ENCODE measurements at places on chromosomes 11 and 22.

DNA sequence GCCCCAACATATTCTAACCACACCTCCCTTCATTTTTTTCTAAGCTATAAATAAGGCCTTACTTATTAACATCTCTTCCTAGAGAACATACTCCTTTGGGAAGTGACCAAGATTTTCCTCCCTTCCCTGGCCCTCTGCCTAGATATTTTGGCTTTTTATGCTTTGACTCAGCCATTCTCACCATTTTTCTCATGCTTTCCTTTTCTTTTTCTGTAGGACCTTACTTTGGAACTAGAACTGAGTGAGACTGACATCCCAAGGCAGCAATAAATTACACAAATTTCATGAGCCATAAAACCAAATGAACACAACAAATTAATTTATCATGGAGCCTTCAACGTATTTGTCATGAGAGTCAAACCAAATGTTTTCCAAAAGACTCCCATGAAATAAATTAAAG is 142.7 kb upstream of the CTSC start:
- DNase-seq: no peak

DNA sequence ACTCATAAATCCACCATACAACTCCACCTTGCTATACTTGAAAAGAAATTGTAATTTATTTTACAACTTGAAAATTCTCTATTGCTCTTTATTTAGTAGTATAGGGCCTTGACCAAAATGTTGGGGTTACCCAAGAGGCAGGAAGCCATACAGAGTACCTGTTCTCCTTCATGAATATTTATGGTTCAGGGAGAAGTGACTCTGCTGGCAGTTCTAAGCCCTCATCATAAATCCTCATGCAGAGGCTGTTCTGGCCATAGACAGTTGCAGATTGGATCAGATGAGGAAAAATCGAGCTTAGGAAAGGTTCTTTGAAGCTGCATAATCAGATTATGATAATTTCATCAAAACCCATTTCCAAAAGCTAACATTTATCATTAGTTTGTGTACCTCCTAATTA is 449.4 kb upstream of the TENM4 start:
- DNase-seq: no peak

GRCh38 chr11:31757260-31757835 is 53.8 kb downstream of the PAX6 start:
- no peak for DNase-seq

GRCh38 chr22:44360668-44361381 is 48.1 kb upstream of the SHISAL1 start:
- no peak for DNase-seq

DNA sequence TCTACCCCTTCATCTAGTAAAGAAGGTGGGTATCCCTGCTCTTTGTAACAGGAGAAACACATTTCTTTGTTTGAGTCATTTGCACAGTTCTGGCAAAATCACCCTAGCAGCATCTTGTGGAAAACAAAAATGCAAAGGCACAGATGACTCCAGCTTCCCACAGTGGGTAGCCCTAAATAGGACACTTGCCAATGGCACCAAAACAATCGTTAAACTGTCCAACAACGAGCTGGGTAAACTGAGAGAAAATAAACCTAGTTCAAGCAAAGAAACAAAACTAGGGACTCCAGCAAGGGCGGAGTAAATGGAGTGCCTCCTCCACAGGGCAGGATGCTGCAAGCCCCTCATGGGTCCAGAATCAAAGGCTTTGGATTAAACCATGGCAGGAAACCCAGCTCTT is 239.5 kb downstream of the NTM start:
- DNase-seq: no peak

GRCh38 chr11:77619576-77620198 is 17.9 kb downstream of the CLNS1A start:
- DNase-seq: peak; percentile 62

GRCh38 chr11:118462178-118462577 is 25.9 kb downstream of the KMT2A start:
- no peak for DNase-seq

- DNase-seq: no peak
Measured at GRCh38 chr22:38802671-38803121, 8.8 kb upstream of the DNAL4 start.

GRCh38 chr22:32652645-32653270 is 148.7 kb upstream of the TIMP3 start:
- no peak for DNase-seq

DNA sequence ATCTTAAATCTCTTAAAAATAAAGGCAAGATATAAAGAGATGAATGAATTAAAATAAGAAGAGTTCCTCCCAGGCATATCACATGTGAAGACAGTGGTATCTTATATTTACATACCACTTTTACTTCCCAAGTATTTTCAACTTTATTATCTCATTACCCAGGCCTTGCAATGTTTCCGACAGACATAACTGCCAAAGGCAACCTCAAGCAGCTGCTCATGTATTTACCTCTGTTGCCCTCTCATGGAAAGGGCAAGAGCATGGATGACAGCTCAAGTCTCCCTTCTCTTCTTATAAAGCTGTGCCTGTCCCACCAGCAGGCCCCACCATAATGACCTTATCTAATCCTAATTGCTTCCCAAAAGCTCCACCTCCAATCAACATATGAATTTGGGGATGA is 894.2 kb downstream of the NTM start:
- DNase-seq: no peak

DNA sequence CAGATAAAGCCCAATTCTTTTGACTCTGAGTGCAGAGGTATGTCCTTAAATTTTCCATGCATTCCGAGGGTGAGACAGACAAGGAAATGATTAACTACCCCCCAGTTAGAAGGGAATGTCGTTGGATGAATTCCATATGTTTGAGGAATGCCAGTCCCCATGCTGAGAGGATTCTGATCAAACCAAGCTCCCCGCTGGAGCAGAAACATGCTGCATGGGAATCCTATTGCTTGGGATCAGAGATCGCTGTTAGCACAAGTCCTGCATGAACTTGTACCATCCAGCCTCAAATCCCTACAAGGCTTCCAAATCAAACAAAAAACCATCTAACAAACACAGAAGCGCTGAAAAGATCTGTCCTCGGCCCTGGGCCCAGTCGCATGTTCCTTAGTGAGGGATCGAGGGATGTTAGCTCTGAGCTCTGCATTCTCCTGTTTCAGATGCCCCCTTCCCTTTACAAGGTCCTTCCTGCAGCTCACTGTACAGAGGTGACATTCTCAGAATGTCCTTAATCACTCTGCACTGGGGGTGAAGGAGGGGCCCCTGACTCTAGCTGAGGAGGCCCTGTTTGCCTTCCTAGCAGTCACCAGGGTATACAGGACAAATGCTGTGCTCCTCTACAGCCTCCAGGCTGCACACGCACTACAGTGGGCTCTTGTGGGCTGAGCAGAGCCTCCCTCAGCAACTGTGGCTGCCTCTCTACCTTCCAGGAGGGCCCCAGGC is 353.4 kb downstream of the TENM4 start:
- no peak for DNase-seq

DNA sequence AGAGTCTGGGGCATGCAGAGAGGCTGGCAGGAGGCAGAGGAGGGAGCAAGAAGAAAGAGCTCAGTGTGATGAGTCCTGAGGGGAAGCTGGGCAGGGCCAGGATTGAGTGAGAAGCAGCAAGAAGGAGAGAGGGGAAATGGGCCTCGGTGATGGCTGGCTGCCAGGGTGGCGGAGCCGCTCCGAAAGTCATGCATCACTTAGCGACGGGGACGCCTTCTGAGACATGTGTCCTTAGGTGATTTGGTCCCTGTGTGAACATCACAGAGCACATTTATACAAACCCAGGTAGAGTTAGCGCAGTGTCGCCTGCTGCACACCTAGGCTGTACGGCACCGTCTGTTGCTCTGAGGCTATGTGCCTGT is 15.1 kb downstream of the TBC1D22A start:
- DNase-seq: peak; percentile 46

GRCh38 chr11:8790968-8791367 is 108.4 kb downstream of the RPL27A start:
- no peak for DNase-seq

DNA sequence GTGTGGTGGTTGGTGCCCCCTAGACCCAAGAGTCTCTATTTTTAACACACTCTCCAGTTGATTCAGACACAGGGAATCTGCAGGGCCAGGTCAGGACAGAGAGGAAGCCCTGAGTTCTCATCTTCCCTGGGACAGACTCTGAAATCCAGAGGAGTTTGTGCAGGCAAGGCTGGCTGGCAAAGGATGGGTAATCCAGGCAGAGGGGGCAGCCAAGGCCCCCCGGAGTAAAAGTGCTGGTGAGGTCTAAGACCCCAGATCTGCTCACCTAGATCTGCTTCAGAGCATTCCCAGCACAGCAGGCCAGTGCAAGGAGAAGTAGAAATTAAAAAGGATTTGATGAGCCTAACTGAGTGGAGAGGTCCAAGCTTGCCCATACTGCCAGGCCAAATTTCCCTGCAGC is 40.6 kb upstream of the MN1 start:
- no peak for DNase-seq

- DNase-seq: no peak
Measured at GRCh38 chr11:57397394-57397990, 7.0 kb upstream of the PRG2 start.

DNA sequence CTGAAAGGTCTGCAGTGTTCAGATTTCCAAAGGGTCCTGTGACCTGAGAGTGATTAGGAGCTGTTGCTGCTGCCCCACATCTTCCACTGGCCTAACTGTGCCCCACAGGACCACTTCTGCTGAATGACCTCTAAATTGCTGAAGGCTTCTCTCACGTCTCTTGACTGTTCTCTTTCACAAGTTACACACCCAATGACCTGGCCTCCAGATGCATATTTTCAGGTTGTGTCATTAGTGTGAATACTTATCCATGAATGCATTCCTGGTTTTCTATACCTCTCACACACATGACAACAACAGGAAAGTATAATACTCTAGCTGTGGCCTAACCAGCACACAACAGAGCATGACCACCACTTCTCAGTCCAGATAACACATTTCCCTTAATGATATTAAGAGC is 15.4 kb downstream of the PRR14L start:
- no peak for DNase-seq

DNA sequence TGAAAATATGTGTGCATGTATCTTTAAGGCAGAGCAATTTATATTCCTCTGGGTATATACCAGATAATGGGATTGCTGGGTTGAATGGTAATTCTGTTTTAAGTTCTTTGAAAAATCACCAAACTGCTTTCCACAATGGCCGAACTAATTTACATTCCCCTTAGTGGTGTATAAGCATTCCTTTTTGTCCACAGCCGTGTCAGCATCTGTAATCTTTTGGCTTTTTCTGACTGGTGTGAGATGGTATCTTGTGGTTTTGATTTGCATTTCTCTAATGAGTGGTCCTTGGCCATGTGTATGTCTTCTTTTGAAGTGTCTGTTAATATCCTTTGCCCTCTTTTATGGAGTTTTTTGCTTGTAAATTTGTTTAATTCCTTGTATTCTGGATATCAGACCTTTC is 24.3 kb downstream of the CCDC15 start:
- DNase-seq: no peak

DNA sequence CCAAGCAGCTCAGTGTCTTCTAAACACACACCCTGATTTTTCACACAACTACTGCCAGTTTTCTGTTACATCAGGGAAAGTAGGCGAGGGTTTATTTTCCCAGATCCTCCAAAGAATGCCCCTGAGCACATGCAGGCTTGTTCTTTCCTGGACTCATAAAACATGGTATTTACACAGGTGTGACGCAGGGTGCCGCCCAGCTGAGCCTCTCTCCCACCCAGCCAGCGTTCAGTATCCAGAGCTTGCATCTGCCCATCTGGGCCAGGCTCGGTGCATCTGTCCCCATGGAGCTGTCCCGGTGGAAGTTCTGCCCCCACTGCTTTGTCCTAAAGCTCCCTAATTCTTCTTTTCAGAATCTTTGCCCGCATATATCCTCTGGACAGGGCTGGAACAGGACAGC is 44.8 kb upstream of the ISX start:
- no peak for DNase-seq

DNA sequence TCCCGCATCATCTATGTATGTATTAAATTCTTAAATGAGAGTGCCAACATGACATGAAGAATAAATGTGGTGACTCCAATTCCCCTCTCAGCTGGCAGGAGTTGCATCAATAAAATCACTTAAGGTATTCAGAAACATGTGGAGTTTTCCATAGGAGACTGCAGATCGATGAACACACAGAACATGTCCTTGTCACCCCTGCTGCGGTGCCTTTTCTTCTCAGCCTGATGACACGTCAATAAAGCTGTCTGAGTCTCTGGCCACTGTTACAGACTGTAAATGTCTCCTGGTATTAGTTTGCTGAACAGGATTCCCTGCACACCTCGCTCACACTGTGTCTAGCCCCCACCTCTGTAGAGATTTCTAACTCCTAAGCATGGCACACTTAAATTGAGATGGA is 460.5 kb downstream of the LRRC4C start:
- DNase-seq: no peak

- no peak for DNase-seq
Measured at GRCh38 chr22:44972363-44973083, 37.3 kb downstream of the PHF21B start.

GRCh38 chr11:111081021-111081511 is 164.5 kb upstream of the POU2AF2 start:
- DNase-seq: no peak

DNA sequence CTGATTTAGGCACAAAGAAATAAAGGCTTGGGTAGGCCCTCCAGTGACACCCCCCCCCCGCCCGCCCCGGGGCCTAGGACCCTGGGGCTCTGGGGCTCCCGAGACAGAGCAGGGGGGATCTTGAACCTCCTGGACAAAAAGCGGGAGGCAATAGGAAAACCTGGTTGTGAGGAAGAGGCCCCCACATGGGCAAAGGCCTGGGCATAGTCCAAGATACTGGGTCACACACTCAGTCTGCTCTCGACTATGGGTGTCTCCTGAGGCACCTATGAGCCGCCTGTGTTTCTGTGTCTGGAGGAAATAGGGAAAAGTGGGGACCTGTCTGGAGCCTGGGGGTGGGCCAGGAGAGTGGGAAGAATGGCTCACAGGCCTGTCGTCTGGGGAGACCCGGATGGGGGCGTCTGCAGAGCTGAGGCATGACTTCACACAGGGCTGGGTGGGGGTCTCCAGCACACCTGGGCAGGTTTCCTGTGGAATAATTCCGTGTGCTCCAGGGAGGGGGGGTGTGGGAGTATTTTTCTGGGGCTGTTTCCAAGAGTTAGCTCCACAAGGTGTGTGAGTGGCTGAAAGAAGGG is 2.4 kb upstream of the MN1 start:
- DNase-seq: no peak

DNA sequence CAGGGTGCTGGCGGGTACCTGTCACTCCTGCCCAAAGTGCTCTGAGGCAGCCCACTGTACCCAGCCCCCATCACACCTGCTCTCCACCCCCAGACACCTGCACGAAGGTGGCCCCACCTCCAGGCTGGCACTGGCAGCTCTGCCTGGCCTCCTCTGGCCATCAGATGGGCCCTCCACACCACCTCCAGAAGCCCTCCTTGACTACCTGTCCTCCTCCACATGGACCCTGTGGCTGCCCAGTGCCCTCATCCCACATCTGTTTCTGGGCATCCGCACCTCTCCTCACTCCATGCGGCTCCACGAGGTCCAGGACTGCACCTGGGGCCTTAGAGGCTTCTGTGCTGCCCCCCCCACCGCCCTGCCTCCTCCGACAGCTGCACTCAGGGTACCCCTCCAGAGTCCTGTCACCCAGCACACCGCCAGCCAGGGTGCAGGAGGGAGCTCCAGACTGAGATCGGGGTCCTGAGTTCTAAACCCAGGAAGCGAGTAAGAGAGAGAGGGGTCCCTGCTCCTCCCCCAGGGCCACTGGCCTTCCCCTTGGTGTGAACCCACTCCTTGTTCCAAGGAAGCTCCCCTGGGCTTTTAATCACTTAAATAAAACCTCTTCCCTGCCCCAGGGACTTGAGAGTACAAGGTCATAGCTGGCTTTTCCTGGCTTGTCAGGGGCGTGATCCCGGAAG is 1.7 kb downstream of the CTSD start:
- DNase-seq: no peak

GRCh38 chr11:3830730-3831129 is 10.0 kb downstream of the RHOG start:
- no peak for DNase-seq
